ENCODE measurements at places on chromosomes 13 and 19.

- no peak overlapping the region for H3K27ac ChIP-seq
- no peak overlapping the region for H3K4me3 ChIP-seq
- H3K36me3 ChIP-seq = no peaks in the 10 kb centered on the region
- DNase-seq = no peak
Observed at GRCh38 chr19:30162718-30163117, 209.5 kb upstream of the ZNF536 start.

- peaks cover 27% of the 10 kb centered on the region for H3K36me3 ChIP-seq
- H3K27me3 ChIP-seq = no peaks in the 10 kb centered on the region
- peaks cover 25% of the 10 kb centered on the region for H3K4me1 ChIP-seq
- DNase-seq = peak; percentile 62
Observed at GRCh38 chr19:11194656-11195558, 2.4 kb downstream of the KANK2 start.

- H3K36me3 ChIP-seq = peaks cover 18% of the 10 kb centered on the region
- DNase-seq = peak; percentile 3
- no peaks in the 10 kb centered on the region for H3K4me1 ChIP-seq
- H3K27ac ChIP-seq = no peak overlapping the region
- H3K27me3 ChIP-seq = no peaks in the 10 kb centered on the region
Observed at GRCh38 chr19:43966079-43966694, 15.2 kb downstream of the ZNF221 start.

GRCh38 chr19:5983367-5983955 lies 5.5 kb upstream of the RANBP3 start:
- no peak for DNase-seq
- H3K4me1 ChIP-seq = peaks cover 12% of the 10 kb centered on the region
- no peak overlapping the region for H3K27ac ChIP-seq
- H3K4me3 ChIP-seq = no peak overlapping the region
- no peaks in the 10 kb centered on the region for H3K27me3 ChIP-seq

Measured in fibroblast of lung (primary cell).